ENCODE measurements at places on chromosomes 16 and 17.

DNA sequence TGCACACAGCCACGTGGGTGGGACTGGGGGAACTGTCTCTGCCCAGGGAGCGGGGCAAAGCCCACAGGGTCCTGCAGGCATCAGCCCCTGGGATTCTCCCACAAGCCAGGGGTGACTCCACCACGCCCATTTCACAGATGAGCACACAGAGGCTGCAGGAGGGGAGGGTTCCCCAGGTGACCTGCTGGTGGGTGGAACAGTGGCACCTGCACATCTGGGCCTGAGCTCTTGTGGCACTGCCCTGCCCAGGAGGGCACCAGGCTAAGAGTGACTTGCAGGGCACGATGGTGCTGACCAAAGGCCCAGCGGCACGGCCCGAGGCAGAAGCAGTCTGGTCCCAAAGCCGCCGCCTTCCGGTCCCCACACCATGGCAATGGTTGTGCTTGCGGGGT, 23.9 kb downstream of the PIEZO1 start:
- no peak for DNase-seq

DNA sequence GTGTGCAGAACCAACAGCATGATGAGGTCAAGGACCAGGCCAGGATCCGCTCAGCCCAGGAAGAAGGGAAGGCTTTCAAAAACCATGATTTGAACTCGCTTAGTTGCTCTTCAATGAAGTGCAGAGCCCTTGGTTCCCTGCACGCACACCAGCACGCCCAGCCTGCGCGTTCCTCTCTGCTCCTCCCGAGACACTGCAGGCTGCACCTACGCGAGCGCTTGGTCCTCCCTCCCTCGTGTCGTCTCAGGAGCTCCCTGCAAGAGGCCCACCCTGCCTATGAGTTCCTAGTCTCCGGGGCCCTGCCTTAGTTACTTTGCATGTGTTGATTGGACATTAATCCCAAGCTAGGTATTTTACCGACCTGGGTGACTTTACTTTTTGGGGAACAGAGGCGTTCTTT, 132.9 kb upstream of the TNRC6C start:
- no peak for DNase-seq

DNA sequence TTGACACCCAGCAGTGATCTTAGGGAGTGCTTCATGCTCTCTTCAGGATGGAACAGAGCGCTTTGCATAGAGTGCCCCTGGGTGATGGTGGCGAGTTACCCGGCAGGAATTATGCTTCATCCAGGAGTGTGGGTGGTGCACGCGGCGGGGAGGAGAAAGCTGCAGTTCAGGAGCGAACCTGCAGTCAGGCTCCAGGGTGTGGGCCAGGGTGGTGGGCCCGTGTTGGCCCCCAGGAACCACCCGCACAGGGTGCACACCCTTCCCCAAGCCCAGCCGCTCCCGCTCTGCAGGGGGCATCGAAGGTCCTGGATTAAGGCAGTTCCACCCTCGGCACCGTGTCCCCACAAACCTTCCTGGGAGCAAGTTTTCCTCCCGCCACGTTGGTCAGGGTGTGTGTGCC, 3.9 kb downstream of the RAB40C start:
- no peak for DNase-seq

DNA sequence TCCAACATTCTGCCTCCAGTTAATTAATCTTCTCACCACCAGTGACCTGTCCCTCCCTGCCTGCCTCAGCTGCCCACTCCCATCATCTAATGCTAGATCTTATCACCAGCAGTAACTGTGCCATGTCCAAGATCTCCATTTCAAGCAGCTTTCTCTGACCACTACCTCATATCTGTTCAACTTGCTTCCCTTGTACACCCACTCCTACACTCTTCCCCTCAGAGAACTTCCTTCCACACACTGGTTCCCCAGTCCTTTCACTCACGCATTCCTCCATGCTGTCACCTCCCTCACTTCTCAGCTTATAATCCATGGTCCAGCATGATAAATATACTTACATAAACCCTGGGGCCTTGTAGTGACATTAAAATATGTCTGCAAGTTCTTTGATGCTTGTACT, 31.8 kb upstream of the DYNLL2 start:
- no peak for DNase-seq

GRCh38 chr16:84464116-84464515, 40.3 kb downstream of the MEAK7 start:
- DNase-seq = no peak

DNA sequence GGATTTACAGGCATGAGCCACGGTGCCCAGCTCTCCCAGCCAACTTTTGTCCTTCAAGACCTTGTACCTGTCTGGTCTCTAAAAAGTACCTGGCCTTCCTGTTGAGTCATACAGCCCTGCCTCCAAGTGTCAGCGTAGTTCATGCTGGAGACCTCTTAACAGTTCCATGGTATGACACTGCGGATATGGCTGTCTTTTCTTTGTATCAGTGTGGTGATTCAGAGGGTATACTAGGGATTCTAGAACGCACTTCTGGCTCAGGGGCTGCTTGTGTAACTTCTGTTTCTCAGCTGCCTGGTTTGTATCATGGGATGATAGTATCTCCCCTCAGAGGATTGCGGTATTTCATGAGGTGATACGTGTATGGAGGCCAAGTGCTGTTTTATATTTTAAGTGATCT, 2.0 kb upstream of the TMEM11 start:
- no peak for DNase-seq

DNA sequence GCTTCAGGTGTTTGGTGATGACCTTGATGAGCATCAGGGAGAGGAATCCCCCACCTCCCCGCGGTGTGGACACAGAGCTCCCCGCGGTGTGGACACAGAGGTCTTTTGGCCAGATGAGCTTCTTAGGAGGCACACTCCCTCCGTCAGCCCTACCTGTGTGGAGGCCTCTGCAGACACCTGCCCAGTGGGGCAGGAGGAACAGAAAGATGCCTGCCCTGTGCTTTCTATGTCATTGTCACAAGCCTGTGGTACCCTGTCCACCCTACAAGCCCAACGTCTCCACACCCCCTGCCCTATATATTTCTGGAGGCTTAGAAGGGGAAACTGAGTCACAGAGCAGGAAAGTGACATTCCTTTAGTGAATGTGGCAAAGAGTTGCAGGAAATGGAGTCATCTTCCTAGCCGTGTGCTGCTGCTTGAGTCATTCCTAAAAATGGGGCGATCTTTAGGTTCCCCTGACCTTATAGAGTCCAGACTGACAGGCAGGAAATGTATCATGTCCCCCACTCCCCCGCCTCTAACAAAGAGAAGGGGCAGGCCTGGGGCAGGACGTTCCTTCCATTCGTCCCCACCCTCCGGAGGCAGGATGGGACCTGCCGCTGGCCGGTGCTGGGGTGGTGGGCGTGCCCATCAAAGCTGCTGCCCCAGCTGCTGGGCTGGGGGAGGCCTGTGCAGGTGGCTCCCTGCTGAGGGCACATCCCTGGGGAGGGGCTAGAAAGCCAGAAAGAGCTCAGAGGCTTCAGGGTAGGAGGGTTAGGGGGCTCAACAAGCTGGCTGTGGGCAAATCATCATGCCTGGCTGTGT, 1.0 kb upstream of the C16orf74 start:
- no peak for DNase-seq

DNA sequence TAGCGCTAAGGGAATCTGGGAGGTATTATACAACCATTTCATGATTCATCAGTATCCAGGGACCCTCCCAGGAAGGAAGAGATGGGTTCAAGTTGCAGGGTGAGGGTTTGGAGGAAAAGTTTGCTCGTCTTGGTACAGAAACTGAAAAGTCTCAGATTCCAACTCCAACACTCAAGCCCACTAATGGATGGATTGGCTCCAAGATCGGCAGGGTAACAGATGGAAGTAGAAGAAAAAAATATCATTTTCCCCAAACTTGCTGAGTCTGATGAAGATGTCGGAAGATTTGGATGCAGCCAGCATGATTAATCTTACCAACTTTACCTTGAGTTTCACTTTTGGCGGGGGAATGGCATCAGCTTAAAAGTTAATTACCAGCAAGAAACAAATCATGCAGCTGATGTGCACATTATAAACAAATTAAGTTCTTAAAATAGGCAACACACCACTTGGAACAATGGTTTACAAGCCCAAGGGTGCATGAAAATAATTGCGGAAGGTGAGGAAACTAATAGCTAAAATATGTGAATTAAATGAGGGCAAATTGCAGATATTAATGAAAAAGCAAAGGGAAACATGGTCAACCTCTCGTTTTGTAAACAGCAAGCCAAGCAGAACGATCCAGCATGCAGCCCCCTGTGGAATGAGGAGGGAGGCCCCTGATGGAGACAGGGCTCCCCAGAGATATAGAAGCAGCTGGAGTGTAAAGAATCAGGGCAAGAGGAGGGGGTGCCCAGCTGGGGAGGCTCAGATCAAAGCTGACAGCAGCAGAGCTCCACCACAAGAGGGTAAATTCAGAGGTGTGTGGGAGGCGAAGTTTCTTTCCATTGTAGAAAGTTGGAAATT, 44.1 kb upstream of the GRIN2A start:
- no peak for DNase-seq

DNA sequence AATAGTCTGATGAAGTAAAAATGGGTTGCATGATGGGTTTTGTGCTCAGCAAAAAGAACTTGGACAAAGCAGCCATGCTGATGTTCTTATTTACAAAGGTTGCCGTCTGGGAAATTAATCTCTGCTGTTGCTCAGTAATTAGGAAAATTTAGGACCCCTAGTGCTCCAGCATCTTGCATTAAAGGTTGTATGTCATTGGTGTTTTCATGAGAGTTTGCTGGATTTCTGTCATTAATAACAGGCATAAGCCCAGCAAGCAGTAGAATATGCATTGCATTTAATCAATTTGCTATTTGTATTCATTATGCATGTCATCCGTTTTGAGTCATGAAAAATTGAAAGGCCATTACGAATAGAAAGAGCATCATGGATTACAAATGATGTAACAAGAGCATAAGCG, 45.3 kb upstream of the C16orf78 start:
- no peak for DNase-seq

DNA sequence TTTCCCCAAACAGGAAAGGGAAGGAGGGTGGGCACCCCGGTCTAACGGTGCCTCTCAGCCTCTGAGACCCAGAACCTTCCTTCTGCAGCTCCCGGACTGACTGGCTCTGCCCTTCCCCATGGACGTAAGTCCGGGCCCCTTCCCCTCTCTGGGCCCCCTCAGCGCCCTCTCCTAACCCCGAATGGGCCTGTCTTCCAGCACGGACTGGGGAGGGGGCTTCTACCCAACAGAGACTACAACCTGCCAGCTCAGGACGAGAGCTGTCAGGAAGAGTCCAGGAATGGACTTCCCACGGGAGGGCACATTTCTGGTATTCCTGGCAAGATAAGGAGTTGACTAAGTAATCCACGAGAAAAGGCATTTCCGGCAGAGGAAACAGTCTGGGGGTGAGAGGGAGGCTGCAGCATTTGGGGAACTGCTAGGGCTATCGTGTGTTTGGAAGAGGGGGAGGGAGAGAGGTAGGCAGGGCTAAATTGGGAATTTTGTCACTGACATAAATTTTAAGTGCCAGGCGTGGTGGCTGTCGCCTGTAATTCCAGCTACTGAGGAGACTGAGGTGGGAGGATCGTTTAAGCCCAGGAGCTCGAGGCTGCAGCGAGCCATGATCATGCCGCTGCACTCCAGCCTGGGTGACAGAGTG, 12.1 kb upstream of the ALDOA start:
- no peak for DNase-seq

- no peak for DNase-seq
Measured at GRCh38 chr17:72358465-72358864, 237.6 kb downstream of the SOX9 start.

DNA sequence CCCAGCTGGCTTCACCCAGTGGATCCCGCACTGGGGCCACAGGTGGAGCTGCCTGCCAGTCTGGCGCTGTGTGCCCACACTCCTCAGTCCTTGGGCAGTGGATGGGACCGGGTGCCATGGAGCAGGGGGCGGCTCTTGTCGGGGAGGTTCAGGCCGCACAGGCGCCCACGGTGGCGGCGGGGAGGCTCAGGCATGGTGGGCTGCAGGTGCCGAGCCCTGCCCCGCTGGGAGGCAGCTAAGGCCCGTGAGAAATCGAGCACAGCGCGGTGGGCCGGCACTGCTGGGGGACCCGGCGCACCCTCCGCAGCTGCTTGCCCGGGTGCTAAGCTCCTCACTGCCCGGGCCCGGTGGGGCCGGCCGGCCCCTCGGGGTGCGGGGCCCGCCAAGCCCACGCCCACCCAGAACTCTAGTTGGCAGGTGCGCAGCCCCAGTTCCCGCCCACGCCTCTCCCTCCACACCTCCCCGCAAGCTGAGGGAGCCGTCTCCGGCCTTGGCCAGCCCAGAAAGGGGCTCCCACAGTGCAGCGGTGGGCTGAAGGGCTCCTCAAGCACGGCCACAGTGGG, 26.6 kb downstream of the CCDC42 start:
- no peak for DNase-seq

- DNase-seq = no peak
Measured at GRCh38 chr17:80838311-80839025, 153.2 kb upstream of the CHMP6 start.

- no peak for DNase-seq
Measured at GRCh38 chr17:1461198-1461944, 5.3 kb upstream of the CRK start.

GRCh38 chr16:626787-627453, 3.9 kb upstream of the WFIKKN1 start:
- DNase-seq = no peak

DNA sequence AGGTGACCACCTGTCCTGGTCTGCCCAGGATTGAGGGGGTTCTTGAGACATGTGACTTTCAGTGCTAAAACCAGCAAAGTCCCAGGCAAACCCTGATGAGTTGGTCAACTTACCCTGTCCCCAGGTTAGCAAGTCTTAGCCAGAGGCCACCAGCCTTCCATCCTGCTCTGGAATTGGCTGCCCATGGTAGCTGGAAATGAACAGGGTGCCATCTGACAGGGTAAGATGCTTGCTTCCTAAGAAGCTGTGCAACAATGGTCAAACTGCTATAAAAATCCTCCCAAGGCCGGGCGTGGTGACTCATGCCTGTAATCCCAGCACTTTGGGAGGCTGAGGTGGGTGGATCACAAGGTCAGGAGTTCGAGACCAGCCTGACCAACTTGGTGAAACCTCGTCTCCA, 22.8 kb upstream of the MTMR4 start:
- no peak for DNase-seq

GRCh38 chr16:29760567-29761279, 14.9 kb upstream of the C16orf54 start:
- DNase-seq = no peak

DNA sequence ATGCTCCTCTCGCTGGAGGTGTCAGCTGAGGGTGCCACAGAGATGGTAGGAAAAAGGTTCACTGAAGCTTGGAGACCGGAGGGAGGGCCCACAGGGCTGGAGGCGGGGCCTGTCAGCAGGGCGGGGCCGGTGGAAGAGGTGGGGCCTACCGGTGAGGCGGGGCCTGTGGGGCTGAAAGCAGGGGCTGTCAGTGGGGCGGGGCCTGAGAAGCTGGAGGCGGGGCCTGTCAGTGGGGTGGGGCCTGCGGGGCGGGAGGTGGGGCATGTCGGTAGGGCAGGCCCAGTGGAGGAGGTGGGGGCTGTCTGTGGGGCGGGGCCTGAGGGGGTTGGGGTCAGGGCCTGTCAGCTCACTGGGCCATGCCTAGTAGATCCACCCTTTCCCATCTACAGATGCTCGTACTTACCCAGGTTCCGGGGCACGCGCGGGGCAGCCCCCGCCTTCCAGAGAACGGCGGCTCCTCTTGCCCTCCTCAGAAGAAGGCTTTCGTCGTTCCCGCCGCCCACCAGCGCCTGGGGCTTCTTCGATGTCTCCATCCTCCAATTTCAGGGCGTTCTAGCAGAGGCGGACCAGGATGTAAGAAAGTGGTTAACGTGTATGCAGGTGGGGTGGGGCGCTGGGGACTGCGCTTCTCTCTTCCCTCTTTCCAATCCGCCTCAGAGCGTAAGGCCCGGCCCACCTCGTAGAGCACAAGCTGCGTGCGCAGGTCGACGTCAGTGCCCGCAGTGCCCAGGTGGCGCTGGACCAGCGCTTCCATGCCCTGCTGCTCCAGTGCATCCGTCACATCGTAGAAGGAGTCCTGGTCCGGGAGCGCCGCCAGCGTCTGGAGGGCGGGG, 9.8 kb downstream of the TMEM208 start:
- DNase-seq = no peak

- no peak for DNase-seq
Measured at GRCh38 chr17:80829166-80829813, 162.4 kb upstream of the CHMP6 start.
